NT2/D1 (cell line): ENCODE measurements at places on chromosomes 7 and 10.

DNA sequence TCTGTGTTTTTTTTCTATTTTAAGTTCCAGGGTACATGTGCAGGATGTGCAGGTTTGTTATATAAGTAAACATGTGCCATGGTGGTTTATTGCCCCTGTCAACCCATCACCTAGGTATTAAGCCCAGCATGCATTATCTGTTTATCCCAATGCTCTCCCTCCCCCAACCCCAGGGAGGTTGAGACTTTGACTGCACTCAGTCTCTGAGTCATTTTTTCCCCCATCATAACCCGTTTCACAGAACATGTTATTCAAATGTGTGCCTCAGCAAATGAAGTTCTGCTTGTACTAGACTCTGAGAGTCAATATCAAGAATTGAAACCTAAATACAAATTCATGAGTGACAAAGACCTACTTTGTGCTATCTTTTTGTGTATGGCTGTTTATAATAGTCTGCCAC is 70.0 kb upstream of the CYP26C1 start:
- no peak for DNase-seq

GRCh38 chr10:131277278-131277677 is 34.2 kb downstream of the TCERG1L start:
- DNase-seq, result no peak

- DNase-seq, result no peak
Observed at GRCh38 chr7:138889582-138890498, 91.3 kb downstream of the KIAA1549 start.

GRCh38 chr10:16819436-16819835 is 2.2 kb upstream of the RSU1 start:
- no peak for DNase-seq

DNA sequence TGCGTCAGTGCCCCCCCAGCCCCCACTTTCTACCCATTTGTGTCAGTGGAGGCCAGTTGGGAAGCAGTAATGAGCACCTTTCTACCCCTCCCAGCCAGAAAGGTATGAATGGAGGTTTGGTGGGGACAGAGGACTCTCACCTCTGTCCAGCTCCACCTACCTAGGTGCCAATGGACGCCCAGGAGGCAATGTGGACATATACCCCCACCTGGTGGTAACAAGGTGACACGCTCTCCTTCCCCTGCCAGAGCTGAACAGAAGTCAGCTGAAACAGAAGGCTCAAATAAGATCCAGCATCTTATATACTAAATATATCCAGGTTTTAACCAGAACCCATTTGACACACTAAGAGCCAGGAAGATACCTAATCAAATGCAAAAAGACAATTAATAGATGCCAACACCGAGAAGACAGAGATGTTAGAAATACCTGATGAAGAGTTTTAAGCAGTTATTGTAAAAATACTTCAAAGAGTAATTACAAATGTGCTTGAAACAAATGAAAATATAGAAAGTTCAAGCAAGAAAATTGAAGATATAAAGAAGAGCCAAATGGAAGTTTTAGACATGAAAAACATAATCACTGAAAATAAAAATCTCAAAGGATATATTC is 18.4 kb upstream of the SORCS3 start:
- no peak for DNase-seq

GRCh38 chr10:55400075-55400849 is 599.2 kb upstream of the PCDH15 start:
- no peak for DNase-seq

GRCh38 chr7:95469187-95469586 is 16.6 kb upstream of the ASB4 start:
- no peak for DNase-seq

DNA sequence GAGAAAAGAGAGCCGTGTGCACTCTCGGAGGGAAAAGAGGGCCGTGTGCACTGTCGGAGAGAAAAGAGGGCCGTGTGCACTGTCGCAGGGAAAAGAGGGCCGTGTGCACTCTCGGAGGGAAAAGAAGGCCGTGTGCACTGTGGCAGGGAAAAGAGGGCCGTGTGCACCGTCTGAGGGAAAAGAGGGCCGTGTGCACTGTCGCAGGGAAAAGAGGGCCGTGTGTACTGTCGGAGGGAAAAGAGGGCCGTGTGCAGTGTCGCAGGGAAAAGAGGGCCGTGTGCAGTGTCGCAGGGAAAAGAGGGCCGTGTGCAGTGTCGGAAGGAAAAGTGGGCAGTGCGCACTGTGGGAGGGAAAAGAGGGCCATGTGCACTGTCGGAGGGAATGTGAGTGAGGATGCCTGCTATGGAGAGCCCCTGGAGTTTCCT is 188.7 kb downstream of the DNAJB6 start:
- DNase-seq, result no peak

DNA sequence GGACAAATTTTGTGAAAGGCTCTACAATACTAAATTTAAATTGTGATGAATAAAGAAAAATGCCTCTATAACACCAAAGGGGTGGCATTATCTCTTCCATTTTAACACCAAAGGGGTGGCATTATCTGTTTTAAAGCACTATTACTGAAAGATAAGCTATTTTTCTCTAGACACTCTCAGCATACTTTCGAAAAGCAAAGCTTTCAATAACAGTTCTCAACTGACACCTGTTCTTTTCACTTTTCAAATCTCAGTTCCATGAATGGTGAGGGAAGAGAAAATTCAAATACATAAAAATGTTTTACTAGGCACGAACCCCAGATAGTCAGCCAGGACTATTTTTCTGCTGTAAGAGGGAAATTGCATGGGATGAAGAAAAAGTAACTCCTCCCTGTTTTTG is 103.8 kb downstream of the CPEB3 start:
- no peak for DNase-seq

GRCh38 chr7:2779051-2779450 is 65.1 kb downstream of the GNA12 start:
- no peak for DNase-seq

DNA sequence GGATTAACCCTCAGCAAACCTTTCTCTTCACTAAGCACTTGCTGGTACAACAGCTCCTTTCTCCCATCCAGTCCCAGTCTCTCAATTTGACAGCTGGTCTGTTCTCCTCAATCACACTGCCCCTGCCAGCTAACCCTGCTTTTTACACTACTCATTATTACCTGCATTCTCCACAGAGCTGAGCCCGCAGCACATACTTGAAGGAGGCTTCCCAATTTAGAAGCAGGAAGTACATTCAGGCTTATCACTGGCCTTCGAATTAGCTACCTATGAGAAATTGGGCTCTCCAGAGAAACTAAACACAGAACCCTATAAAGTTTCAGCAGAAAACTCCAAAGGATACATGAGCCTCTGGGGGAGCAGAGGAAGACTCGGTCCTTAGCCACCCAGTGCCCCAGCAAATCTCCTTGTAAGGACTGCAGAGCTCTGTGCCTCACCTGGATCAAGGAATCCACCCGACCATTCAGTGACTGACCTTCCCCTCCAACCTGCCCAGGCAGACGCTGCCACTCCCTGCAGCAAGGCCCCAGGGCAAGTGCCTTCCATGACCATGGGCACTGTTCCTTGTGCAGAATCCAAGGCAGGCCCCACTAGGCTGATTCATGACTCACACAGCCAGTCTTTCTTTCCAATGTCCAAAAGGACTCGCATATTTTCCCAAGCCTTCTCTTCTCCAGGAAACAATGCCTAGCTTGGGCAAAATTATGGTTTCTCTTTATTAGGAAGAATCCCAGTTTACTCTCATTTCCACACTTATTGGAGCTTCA is 68.0 kb downstream of the VOPP1 start:
- no peak for DNase-seq

DNA sequence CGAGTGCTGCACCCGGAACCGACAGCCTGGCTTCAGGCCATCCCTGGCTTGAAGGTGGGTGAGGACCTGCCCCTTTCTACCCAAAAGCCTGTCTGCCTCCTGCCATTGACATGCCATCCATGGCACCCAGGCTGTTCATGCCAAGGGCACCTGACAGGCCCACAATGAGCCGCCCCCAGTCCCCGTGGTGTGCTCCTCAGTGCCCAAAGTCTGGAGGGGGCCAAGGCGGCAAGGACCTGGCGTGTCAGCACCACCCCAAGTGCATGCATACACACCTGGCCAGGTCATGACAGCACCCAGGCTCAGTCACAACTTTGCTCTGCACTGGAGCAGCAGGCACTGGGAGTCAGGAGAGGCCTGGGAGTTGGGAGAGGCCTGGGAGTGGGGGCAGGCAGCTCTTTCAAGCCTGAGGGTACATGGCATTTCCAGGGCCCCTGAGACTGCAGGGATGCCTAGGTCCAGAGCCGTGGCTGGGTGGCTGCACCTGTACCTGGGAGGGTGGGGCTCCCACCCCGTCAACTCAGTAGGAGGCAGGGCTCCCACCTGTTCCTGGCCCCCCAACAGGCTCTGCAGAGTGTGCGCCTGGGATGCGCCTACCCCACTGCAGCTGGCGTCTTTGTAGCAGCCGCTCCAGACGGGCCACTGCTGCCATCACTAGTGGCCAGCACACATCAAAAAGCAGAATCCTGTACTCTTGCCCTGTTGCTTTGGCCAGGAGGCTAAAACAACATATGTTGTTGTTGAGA is 71.7 kb downstream of the ZNF467 start:
- DNase-seq, result no peak

DNA sequence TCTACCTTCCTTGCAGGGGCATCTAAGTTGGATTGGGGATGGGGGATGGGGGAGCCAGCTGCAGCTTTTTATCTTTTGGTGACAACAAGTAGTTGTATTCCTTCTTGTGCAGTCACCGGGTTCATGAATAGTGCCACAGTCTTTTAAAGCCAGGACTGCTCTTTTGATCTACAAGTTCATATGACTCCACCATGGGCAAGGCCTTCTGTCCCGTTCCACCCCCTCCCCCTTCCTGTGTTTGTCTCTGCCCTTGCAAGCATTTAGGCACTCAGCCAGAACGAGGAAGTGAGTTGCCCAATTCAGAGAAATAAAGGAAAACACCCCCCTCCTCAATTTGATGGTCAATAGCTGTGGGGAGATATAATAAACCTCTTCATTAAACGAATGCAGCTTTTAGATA is 44.8 kb upstream of the EGR2 start:
- DNase-seq, result no peak

DNA sequence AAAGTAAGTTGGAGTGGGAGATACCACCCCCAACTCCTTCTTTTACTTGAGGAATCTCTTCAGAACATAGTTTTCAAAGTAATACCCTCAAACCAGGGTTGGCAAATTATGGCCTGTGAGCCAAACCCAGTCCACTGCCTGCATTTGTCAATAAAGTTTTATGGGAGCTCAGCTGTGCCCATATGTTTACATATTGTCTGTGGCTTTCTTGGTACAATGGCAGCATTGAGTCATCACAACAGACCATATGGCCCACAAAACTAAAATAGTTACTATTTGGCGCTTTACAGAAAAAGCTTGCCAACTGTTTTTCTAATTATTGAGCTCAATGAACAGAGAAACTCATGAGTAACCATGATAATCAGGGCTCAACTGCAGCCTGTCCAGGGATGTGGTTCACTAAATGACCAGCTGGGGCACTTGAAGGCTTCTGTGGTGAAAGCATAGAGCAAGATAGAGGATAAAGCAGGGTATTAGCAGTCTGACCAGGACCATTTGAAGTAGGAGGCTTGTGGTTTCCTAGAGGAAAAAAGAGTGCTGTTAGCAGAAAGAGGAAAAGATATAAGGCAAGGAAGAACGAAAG is 196.0 kb upstream of the GRB10 start:
- DNase-seq, result no peak

DNA sequence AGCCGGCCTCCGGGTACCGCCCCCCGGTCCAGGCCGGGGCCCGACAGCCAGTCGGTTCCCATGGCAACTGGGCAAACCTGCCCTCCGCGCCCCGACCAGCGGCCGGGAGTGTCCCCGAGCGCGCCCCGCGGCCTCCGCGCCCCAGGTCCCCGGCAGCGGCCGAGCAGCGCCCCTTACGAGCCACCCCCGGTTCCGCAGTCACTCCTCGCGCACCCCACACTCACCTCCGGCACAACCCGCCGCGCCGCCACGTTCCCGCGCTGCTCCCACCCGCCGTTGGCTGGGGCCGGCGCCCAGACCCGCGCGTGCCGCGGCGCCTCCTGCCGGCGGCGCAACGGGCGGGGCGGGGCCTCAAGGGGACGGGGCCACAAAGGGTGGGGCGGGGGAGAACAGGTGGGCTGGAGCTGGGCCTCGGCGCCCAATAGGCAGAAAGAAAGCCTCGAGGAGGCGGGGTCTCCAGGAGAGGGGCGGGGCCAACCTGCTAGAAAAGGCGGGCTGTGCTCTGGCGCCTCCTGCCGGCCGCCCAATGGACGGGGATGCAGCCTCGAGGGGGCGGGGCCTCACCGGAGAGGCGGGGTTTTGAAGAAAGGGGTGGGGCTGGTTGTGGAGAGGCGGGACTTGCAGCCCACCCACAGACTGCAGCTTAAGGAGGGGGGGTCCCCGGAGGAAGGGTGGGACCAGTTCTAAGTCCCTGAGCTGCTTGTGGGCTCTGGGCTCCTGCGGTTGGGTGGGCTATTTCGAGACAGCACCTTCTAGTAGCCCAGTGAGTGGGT is at the start of gene RADIL:
Gene RADIL (minus strand): TSS at position 345 of the 773 bp plus-strand sequence. CDS start 5,577 bp downstream, outside the sequence.
- peak; percentile 95 for DNase-seq

GRCh38 chr7:41116817-41117216 is 586.1 kb downstream of the INHBA start:
- no peak for DNase-seq

DNA sequence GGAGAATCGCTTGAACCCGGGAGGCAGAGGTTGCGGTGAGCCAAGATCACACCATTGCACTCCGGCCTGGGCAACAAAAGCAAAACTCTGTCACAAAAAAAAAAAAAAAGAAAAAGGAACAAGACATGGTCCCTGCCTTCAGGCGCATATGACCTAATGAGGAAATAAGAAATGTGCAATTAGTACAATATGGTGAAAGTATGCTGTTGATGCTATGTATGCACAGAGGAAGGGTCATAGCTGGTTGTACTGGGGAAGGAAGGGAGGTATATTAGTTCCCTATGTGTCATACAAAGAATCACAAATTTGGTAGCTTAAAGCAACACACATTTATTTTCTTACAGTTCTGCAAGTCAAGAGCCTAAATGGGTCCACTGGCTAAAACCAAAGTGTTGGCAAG is 97.8 kb upstream of the MPP7 start:
- DNase-seq, result no peak

- no peak for DNase-seq
Observed at GRCh38 chr10:131261890-131262475, 49.5 kb downstream of the TCERG1L start.
